Activated CD8-positive, alpha-beta memory T cell treated with anti-CD3 and anti-CD28 coated beads, Interleukin-2, amount 50 U/mL, for 4 hours (primary cell): ENCODE measurements at places on chromosomes 7 and 10.
A peak's percentile ranks its signal among the peaks of the same experiment; 100 is the strongest.

DNA sequence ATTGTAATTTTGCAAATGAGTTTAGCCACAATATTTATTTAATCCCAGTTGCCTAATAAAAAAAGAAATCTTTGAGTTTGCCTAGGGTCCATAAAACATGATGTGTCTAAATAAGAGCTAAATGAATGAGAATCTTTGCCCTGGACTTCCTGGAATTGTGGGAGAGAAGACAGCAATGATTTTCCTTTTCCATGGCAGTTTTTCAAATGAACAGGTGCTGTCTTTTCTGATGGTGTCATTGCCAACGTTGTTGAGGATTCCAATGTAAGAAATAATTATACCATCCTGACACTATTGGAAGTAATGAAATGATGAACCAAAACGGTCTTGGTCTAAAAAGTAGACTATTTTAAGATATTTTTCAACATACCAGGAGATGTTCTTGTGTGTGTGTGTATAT lies 984.7 kb upstream of the CELF2 start:
- DNase-seq = no peak

GRCh38 chr10:7984896-7985295 lies 69.6 kb upstream of the GATA3 start:
- no peak for DNase-seq

DNA sequence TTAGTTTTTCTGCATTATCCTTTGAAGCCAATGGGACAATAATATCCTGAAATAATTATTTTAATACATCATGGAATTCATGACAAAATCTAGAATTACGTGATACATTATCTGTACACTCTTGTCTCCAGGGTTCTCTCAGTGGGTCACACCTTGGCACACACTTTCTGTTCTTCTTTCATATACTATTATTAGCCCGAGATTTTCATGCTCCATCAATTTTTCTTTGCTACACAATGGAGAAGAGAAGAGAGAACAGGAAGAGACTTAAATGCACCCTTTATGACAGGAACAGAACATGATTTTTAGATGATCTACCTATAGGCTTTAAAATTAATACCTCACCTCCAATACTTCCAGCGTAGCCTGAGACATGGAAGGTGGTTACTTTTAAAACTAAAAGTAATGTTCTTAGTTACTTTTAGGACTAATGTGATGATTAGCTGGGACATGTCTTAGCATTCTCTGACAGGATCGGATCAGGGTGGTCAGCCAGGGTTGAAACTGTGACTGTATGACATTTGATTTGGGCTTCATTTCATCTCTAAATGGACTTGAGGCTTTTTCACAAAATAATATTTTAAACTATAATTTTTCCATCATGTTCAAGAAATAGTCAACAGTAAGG lies 148.2 kb upstream of the WNT16 start:
- DNase-seq = no peak

DNA sequence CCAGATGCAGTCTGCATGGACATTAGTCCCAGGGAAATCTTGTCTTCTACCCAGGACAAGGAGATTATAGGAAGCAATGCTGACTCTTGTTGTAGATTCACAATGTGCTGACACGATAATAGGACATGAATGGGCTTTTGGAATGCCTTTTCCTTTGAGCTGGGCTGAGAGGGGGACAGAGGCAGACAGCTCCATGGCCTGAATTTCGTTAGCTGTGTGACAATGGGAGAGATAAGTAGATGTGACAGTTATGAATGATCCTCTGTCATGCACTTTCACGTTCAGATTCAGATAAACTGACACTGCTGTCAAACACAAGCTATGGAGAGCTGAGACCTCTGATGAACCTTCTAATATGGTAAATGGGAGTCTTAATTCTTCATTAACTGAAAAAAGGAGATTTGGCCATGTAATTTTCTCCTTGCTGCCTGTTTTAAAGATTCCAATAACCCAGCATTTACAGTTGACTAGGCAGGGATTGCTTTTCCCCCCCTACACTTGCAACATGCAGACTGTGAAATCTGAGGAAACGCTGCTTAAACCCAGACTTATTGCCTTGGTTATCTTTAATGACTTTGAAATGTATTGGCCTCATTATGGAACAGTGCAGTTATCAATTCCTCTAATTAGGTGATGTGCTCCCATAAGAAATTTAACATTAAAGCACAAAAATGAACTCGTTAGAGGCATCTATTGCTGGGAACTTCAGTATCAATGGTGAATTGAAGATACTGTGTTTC lies 669.3 kb downstream of the AUTS2 start:
- DNase-seq = no peak

DNA sequence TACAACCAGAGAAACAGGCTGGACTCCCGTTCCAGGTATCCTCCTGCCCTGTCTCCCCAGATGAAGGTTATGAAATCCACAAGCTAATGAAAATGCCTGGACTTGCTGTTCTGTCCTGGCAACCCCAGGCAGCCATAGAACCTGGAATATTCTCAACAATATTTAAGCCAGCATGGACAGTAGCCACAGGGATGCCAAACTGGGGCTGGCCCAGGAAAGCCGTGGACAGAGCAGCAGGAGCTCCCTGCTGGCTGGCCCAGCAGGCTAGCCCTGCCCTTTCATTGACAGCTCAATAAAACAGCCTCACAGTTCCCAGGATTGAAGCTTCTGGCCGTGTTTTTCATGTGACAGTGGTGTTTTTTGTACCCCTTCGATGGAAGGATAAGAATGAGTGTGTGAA lies 230.6 kb downstream of the BMPER start:
- DNase-seq = no peak

GRCh38 chr10:113569576-113569975 lies 16.7 kb downstream of the HABP2 start:
- DNase-seq = no peak

DNA sequence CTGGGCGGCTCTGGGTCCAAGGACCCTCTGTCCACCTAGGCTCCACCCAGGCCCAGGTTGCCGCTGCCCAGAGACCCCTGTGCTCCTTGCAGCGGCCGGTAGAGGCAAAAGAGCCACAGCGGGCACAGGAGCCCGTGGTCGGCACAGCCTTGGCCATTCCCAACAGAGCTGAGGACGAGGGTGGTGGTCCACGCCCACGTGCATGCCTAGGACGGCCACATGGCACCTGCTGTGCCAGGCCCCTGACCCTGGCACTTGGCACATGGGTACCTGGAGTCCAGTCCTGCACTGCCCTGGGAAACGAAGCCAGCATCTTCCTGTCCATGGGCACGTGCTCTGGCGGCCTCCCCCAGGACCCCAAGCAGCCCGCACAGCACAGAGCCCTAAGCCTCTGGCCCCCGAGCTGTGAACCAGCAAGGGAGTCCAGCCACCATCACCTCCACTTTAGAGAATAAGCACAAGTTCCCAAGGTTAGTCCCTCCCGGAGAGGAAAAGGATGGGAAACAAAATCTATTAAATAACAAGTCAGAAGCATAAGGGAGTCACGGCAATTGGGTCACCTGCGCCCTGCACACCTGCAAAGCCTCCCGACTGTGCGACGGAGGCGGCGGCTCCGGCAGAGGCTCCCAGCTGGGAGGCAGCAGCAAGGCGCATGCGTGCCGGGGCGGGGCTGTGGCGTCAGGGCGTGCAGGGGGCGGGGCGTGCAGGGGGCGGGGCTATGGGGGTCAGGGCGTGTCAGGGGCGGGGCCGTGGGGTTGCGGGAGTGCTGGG lies 59.1 kb downstream of the STK32C start:
- DNase-seq = peak; percentile 34

DNA sequence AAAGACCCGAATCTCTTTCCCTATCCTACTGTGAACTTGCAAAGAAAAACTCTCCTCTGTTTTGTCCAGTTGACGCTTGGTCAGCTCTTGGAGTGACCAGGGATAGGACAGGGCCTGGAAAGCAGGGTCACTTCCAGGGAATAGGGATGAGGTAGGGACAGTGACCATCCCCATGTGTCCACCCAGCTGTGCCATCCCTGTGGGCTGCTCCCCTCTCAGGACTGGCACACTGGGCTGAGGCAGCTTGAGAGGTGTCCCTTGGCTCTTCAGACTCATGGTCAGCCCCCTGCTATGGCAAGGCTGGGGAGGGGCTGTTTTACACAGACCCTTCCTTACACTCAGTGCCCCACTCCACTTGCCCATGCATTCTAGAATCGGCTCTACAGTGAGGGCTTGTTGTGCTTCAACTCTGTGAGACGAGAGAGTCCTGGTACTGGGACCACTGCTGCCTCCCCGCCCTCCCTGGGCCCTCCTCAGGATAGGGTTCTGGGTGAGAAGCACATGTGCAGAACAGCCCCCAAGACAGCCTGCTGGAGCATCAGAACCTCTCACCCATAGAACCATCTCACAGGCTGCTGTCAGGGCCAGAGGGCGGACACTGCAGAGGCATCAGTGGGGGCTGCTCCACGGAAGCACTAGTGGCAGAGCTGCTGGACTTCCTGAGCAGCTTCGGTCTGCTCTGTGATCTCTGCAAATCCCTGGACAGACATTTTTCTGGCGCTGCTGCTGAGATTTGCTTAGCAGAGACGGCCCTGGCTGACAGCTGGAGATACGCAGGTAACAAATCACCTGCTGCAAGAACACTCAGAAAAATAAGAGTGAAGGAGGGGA lies 202.8 kb upstream of the CXCL12 start:
- DNase-seq = no peak

DNA sequence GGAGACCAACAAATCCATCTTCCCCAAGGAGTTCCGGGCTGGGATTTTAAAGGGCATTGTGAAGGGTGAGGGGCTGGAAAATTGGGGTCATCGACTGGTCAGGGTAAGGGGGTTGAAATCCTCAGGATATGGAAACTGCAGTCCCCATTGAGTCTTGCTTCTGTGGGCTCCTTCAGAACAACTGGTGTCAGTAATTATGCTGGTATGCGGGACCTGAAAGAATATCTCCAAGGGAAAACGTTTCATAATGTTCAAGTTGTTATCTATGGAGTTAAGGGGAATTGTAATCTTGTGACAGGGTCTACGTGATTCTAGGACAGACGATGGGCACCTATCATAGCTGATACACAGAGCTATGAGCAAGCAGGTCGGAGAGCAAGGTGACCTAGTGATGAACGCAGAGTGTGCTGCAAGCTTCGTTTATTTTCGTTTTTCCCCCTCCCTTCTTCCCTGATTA lies 494 bp upstream of the RHBDD2 start:
- no peak for DNase-seq

DNA sequence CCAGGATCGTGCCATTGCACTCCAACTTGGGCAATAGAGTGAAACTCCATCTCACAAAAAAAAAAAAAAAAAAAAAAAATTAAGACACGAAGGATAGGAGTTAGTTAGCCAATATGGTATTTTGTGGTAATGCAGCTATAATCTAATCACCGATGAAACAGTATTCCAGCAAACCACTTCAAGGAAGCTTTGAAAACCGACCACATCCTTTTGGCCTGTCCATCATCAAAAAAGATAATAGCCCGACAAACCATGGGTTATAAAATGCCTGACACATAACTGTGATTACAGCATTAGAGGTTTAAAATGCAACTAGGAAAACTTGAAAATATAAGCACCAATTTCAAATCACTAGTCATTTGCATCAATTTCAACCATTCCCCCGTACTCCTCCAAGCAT lies 728.6 kb upstream of the C7orf33 start:
- no peak for DNase-seq

- no peak for DNase-seq
Observed at GRCh38 chr10:73366381-73367298, 8.0 kb upstream of the CFAP70 start.

DNA sequence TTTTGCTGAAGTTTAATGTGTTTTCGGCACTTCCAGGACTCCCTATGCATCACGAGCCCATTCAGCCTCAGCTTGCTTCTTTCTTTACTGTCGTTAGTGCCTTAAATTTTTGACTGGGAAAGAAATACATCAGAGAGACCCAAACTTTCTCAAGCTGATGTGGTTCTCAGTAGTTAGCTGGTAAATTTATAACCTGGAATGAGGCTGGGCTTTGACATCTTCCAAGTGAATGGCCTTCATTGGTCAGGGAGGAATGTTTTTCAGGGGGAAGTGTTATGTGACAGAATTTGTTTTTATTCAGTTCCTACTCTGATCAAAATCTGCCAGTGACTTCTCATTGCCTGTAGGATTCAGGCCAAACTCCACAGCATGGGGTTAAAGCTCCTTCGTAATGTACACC lies 296.9 kb downstream of the SORCS3 start:
- DNase-seq = no peak

GRCh38 chr7:135822376-135822775 lies 73.8 kb upstream of the FAM180A start:
- no peak for DNase-seq

GRCh38 chr10:17548770-17549169 lies 68.4 kb downstream of the HACD1 start:
- DNase-seq = no peak

DNA sequence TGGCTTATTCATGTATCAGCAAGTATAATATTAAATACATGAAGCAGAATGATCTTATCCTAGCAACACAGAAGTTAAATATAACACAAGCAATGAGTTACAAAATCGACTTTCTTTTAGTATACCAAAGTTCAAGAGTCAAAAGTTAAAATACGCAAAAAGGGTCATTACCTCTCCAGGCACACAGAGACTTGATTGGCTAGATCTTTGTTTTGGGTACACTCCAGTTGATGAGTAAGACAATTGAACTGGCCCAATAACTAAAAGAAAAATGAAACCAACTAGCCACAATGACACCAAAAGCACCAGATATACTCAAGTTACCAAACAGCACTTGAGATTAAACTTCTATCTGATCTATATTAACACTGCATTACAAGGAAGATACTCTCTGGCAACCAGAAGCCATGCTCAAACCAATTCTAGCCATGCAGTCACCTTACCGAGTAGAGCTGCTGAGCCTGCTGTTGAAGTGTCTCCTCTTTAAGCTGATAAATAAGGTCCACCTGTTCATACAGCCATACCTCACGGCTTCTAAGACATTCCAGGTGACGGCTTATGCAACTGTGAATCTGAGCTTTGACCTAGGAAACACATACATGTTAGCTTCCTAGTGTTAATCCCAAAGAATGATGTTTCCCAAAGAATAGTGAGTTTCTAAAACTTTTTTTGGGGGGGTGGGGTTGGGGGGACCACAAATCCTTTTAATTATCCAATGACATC lies 15.6 kb downstream of the NCOA4 start:
- DNase-seq = no peak

- no peak for DNase-seq
Observed at GRCh38 chr10:124142960-124143359, 49.6 kb upstream of the CHST15 start.

DNA sequence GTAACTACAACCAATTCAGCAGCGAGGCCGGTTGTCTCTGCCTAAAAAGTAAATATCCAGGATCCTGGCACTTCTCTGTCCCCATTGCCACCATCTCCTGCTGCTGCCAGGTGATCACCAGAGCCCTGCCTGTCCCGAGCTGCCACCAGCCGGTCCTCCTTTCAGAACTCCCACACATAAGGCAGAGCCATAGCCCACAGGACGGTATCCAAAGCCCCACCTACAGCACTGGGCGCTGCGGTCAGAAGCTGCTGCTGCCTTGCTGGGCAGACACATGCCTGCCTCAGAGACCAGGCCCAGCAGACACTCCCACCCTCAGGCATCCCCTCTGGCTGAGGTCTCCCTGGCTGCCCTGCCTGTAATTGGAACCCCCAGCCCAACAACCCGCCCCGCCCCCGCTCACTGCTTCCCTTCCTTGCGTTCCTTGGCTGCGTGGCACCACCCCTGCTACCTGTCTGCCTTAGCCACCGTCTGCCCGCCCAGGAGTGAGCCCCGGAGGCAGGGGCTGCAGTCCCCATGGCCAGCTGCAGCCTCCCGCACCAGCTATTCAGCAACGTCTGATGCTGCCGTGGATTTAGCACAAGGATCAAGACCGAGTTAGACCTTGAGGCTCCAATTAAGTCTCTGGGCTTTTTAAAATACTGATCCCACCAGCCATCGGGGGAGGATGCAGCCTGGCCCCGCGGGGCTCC lies 100.7 kb downstream of the CYTH3 start:
- no peak for DNase-seq

- no peak for DNase-seq
Observed at GRCh38 chr7:53340220-53340619, 304.8 kb downstream of the POM121L12 start.

- DNase-seq = peak; percentile 37
Observed at GRCh38 chr10:21173802-21174714, 276.9 kb upstream of the NEBL start.
